ENCODE measurements at places on chromosomes 12 and 14.

DNA sequence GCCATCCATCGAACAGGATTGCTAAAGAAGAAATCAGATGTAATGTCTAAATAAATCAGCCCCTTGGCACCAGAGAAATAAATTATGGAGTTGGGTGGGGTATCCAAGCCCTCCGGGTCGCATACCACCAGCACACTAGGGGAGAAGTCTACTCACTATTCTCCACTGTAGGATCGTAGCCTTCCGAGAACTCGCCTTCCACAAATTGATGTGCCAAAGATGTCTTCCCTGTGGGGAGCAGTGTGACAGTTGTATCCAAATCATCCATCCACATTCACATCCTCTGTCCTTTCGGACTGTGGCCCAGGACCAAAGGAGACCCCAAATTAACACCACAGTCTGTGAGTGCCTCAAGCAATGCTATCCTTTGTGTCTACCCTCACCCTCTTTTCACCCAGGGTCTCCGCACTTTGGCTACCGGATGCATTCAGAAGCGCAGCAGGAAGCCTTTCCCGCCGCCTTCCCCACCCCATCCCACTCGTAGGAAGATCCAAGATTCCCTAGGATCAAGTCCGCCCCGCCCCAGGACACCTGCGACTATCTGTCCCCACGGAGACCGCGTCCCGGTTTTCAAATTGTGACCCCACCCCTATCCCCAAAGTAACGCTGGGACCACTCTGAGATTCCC is 786 bp downstream of the RHEBL1 start:
- no peak for DNase-seq

DNA sequence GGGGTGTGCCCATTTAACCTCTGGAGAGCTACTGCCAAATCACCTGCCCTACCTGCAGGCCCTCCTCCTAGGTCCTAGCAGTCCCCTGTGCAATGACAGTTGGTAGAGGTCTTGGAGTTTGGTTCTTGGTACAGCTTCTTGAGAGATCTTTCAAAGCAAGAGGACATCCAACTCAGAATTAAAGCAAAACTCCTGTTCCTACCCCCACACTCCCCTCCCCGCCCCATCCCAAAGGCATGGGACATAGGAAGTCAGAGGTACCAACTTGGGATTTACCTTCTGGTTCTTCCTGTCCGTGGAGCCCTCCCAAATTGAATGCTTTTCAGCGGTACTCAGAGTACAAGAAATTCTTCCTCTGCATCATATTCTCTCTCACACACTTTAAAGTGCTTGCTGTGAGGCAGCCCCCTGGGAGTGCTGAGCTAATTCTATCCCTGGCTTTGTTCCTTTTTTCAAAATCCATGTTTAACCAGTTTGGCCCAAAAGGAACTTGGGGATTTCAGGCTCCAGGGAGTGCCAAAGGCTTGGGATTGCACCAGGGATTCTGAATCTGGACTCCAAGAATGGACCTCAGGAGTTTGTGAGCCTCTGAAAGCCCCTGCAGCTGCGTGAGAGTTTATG is 40.8 kb downstream of the GALNT16 start:
- DNase-seq = no peak

GRCh38 chr12:51678086-51678724 is 87.2 kb downstream of the SCN8A start:
- no peak for DNase-seq

DNA sequence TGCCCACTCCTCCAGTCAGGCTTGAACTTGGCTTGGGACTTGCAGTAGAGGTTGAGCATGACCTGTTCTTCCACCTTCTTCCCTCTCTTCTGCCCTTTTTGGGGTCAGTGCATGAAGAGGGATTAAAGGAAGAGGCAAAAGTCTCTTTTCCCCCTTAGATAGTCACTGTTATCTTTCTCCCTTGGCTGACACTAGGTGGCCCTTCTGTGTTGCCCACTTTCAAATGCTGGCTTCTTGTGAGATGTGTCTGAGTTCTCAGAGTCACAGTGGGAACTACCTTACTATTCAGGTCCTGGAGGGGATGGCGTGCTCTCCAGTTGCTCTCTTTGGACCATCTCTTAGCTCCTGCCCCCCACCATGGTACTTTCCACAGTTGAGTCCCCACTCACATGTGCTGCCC is 73.6 kb downstream of the GPR65 start:
- DNase-seq = no peak

- no peak for DNase-seq
Measured at GRCh38 chr14:44970907-44971306, 8.9 kb downstream of the TOGARAM1 start.

GRCh38 chr12:38392554-38393144 is 76.1 kb downstream of the ALG10B start:
- DNase-seq = peak; percentile 17

DNA sequence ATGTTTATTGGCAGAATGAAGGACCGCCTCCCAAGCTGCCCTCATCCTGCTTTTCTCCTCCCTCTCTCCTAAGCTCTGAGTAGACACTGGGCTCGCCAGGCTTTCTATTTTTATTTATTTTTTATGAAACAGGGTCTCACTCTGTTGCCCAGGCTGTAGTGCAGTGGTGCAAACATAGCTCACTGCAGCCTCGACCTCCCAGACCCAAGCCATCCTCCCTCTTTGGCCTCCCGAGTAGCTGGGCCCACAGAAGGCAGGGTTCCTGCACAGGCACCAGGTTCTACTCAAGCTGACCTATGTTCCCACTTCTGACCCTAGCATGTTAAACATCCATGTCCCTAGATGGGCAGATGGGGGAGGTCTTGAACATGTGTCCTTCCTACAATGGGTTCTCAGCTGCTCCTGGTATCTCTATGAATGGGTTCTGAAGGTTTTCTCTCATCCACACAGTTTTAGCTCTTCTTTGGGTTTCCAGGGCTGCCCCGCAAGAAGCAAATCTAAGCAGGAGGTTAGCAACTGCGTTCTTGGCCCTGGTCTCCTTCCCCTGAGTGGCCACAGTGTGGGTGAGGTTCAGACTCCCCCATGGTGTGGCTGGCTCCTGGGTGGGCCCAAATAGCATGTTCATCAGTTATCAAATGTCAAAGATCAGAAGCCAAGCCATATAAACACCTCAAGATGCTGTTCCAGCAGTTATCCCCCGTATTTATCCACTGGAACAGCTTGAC is 167.3 kb downstream of the ZFP36L1 start:
- DNase-seq = no peak

- DNase-seq = no peak
Measured at GRCh38 chr14:25111061-25111601, 61.2 kb upstream of the STXBP6 start.

DNA sequence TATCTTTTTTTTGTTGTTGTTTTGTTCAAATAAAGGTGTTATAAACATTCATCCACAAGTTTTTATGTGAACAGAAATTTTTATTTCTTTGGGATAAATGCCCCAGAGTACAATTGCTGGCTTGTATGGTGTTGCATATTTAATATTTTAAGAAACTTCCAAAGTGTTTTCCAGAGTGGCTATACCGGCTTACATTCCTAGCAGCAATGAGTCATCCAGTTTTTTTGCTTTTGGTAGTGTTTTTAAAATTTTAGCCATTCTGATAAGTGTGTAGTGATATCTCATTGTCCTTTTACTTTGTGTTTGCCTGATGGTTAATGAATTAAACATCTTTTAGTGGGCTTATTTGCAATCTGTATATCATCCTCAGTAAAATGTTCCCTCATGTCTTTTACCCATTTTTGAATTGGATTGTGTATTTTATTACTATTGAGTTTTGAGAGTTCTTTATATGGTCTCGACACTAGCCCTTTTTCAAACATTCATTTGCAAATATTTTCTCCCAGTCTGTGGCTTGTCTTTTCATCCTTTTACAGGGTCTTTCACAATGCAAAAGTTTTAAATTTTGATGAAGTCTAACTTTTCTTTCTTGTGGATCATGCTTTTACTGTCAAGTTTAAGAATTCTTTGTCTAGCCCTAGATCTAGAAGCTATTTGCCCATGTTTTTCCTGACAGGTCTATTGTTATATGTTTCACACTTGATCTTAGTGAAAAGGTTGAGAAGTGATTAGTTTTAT is 29.5 kb downstream of the PPP4R4 start:
- DNase-seq = no peak

GRCh38 chr12:121248622-121249021 is 38.7 kb downstream of the P2RX4 start:
- DNase-seq = no peak

DNA sequence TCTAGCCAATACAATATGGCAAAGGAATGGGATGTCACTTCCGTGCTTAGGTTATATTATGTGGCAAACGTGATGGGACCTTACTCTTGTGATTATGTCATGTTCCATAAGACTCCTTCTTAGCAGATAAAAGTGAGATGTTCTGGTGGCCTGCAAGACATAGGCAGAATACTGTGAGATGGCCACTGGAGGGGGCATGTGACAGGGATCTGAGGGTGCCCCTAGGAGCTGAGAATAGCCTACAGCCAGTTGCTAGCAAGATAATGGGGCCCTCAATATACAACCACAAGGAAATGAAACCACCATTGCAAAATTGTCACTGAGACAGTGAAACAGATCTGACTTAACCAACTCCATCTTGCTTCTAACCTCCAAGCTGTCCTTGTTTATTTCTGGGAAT is 151.4 kb upstream of the SSTR1 start:
- no peak for DNase-seq

GRCh38 chr14:58746261-58746660 is 108.5 kb downstream of the DACT1 start:
- no peak for DNase-seq

DNA sequence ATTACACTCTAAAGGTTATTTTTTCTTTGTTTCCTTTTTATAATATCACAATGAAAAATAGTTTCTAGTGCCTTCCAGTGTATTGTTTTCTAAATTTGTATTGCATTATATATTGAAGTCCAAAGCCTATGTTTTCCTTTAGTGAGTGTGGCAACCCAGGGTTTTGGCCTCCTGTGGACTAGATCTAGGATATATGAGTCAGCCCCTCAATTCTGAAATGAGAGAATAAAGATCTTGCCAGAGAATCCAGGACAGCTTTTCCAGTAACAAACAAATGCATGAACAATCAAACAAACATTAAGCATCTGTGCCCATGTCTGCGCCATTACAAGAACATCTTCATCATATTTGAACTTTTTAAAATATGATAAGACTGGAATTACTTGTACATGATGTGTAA is 70.7 kb upstream of the SSTR1 start:
- no peak for DNase-seq

- DNase-seq = no peak
Measured at GRCh38 chr12:51823875-51824565, 24.5 kb downstream of the FIGNL2 start.

DNA sequence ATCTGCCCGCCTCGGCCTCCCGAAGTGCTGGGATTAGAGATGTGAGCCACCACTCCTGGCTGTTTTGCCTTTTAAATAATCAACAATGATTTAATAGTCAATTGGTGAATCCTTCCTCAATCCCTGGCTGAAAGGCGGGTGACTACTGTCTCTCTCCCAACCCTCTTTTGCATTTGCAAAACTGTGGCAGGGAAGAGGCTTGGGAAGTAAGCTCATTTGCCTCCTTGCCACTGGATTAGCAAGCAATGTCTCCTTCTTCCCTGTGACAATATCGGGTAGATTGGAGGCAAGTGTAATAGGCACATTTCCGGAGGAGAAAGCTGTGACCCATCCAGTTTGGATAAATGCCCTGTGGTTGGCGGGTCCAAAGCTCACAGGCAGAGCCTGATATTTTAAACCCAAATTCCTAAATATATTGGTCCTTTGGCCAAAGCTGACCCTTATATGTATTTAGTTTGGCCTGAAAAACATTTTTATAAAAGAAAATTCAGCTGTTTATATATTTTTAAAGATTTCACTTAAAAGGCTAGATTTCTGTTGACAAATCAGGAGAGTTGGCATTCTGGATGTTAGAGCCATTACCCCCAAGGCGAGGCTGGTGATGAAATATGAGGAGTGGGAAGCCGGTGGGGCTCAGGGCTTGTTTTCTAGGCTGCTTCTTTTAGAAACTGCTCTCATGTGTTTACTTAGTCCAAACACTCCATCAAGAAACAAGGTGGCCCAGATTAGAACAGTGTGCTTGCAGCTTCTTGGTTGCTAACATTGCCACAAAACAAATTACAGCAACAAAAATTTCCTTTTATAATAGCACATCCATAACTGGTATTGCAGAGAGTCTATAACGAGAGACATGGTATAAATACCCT is 646.9 kb upstream of the TMEM132C start:
- no peak for DNase-seq

GRCh38 chr14:93079865-93080403 is 35.8 kb downstream of the ITPK1 start:
- no peak for DNase-seq

DNA sequence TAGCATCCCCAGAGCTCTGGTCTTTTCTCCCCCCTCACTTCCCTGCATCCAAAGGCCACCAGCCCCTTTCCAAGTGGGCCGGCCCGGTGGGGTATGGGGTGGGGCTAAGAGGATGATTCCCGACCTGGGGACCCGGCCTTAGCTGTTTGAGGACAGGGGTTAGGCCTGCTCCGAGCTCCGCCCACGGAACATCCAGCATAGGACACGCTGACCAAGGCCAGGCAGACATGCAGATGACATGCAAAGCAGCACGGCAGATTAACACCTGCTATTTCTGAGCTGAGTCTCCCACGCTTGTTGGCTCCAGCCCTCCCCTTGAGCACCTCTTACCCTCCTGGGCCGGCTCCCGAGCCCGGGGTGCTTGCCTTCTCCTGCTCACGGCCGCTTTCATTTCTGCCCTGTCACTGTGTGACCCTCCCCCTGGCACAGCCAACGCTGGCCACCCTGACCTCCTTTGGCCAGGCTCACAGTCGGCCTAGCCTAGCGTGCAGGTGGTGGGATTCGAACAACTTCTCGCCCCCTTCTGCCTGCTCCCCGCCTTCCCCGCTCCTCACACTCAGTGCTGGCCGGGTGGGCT is 40.2 kb downstream of the TEAD4 start:
- no peak for DNase-seq

- no peak for DNase-seq
Measured at GRCh38 chr12:48285751-48286650, 64.7 kb downstream of the ZNF641 start.

- no peak for DNase-seq
Measured at GRCh38 chr12:127041985-127042625, 1224.9 kb upstream of the TMEM132C start.

DNA sequence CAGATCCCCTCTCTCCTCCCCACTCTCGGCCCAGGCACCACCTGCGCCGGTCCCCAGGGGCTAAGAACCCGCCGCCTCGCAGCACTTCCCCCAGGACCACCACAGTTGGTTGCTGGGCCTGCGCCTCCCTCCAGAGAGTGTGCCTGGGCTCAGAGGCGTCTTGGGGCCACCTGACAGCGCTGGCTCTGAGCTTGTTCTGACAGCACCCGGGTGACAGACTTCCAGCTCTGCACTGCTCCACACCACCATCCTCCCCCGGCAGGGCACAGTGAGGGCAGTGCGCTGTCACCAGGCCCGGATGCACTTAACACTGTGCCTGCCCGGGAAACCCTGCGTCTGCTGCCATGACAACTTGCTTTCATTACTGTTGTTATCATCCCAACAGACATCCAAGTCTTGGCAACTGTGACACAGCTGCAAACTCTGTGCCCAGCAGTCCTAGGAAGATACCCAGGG is 6.6 kb downstream of the BRF1 start:
- DNase-seq = no peak

GRCh38 chr14:100350276-100350926 is 27.3 kb downstream of the SLC25A47 start:
- DNase-seq = no peak

GRCh38 chr12:106193394-106194215 is 54.2 kb downstream of the CKAP4 start:
- no peak for DNase-seq
